Mesendoderm (in vitro differentiated cells): ENCODE measurements at places on chromosomes 7 and 10.

DNA sequence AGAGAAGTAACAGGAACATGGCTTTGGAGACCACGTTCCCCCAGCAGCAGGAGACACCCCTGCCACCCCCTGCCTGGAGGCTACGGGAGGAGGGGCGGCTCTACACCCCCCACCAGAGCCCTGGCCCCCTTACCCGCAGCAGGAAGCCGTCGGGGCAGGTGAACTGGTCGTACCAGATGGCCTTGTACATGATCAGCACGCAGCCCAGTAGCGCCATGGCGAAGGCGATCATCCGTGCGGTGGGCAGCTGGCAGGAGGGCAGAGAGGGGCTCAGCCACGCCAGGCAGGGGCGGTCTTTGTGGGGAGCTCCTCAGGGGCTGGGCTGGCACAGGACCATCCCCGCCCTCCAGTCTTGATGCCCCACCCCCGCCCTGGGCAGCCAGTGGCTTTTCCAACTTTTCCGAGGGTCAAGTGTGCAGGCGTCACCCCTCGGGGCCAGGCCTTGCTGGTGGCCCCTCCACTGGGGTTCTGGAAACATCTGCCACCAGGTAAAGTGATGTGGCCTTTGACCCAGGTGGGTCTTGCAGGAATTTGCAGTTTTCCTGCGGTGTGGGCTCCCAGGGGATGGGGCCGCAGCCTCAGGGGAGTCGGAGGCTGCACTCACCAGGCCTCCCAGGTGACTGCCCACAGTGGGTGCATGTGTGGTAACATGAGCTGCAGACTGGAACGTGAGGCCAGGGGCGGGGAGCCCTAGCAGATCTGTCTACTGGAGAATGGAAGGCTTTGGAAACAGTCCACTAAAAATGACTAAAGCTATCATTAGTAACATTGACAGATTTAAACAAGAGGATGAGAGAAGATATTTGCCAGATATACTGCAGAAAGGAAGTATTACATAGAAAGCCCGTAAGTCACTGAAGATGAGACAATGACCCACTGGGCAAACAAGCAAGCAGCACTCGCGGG lies 9.7 kb downstream of the CALY start:
- H3K27ac ChIP-seq: no peak overlapping the region
- H3K4me3 ChIP-seq: no peak overlapping the region
- no peaks in the 10 kb centered on the region for H3K4me1 ChIP-seq
- no peak for DNase-seq

DNA sequence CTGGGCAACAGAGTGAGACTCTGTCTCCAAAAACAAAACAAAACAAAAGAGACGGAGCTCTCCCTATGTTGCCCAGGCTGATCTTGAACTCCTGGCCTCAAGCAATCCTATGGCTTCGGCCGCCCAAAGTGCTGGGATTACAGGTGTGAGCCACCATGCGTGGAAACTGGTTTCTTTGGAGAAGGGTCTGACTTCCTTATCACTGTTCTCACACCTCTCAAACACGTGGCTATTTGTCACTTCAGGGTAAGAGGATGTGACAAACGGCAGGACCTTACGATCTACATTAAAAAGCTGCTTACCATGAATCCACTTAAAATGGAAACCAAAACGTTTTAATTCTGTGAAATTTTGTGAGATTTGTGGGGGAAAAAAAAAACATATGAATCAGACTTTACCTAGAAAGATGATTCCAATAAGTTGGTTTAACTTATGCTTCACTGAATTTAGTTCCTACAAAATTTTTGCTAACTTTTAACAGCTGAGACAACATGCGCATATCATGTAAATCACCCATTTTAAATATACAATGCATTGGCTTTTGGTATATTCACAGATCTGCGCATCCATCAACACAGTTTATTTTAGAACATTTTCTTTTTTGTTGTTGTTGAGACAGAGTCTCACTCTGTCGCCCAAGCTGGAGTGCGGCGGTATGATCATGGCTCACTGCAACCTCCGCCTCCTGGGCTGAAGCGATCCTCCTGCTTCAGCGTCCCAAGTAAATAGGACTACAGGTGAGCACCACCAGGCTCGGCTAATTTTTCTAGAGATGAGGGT lies 18.7 kb upstream of the FOXK1 start:
- H3K27me3 ChIP-seq: no peaks in the 10 kb centered on the region
- H3K36me3 ChIP-seq: no peaks in the 10 kb centered on the region
- peak; percentile 17 for DNase-seq
- H3K4me1 ChIP-seq: no peaks in the 10 kb centered on the region
- no peak overlapping the region for H3K27ac ChIP-seq

DNA sequence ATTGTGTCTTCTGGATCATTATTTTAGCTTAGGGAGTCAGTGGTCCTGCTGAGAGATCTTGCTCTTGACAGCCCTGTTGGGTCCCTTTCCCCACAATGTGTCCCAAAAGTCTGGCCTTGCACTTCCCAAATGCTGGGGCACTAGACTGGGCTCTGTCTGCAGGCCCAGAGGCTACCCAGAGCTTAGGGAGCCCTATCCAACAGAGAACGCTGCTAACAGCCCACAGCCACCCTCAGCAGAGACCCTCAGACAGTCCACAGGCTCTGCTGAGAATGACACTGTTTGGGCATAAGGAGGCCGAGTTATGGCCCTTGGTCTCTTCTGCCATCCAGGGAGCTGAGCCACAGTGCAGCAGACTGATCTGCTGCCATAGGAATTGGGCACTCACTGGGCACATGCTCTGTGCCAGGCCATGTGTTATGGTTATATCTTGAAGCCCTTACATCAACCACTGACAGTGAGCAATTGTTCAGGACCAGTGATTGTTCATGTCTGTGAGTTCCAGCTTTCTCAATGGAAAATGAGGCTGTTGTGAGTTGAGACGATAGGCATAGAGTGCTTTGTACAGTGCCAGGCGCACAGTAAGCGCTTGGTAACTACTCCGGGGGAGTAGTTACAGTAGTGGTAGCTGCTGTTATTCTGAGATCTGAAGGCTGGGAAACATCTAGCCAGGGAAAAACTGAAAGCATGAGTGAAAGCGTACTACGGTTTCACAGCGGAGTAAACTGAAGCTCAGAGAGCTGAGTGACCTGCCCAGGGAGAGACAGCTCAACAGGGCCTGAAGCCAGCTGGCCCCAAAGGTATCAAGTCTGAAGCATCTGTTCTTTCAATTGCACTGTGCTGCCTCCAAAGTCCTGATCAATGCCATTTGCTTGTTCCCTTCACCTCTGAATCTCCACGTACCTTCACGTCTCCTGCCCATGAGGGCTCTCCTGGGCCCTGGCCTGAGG lies 77.6 kb upstream of the PRLHR start:
- H3K36me3 ChIP-seq: peaks cover 2% of the 10 kb centered on the region
- H3K27ac ChIP-seq: no peak overlapping the region
- DNase-seq: no peak
- no peaks in the 10 kb centered on the region for H3K27me3 ChIP-seq
- H3K4me3 ChIP-seq: no peak overlapping the region

- no peak for DNase-seq
- no peaks in the 10 kb centered on the region for H3K4me1 ChIP-seq
- no peaks in the 10 kb centered on the region for H3K36me3 ChIP-seq
These were observed 81.8 kb downstream of the MYL10 start for GRCh38 chr7:101547022-101547915.

DNA sequence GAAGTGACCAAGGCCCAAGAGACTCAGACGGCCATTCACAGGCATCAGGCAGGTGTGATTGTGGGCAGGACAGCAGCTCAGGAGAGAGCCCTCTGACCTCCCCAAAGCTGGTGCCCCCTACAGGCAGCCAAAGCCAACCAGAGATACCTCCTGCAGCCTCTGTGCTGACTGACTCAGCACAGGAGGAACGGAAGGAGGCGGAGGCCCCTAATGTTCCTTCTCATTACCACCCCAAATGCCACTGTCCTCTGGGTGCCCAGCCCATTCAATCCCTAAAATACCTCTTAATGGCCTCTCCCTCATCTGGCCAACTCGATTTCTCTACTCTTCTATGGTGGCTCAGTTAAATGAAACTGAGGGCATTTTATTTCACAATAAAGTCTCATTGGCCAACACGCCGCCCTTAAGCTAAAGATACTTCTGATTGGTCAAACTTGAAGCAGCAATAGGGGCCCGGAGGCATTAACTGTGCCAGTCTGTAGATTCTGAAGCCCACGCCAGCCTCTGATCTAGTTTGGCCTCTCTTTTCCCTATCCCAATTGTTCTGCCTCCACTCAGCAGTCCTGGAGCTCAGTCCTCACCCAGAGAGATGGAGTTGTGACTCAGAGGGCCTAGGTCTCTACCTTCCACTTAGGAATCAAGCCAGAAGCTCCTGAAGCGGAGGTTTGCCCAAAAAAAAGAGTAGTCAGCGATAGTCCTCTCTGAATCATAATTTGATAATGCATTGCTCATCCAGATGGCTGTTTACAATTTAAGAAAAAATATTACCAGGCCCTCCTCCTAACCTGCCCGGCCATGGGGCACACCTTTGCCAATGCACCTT lies 1.2 kb downstream of the CYREN start:
- no peaks in the 10 kb centered on the region for H3K27me3 ChIP-seq
- peak; percentile 91 for DNase-seq
- peak overlapping the region; percentile 88 for H3K4me3 ChIP-seq
- H3K36me3 ChIP-seq: peaks cover 16% of the 10 kb centered on the region
- peak overlapping the region; percentile 100 for H3K27ac ChIP-seq

GRCh38 chr10:22765660-22766547 lies 51.5 kb upstream of the PIP4K2A start:
- H3K4me3 ChIP-seq: no peak overlapping the region
- H3K27me3 ChIP-seq: no peaks in the 10 kb centered on the region
- no peak for DNase-seq
- H3K36me3 ChIP-seq: no peaks in the 10 kb centered on the region
- no peaks in the 10 kb centered on the region for H3K4me1 ChIP-seq

- H3K4me1 ChIP-seq: peaks cover 2% of the 10 kb centered on the region
- H3K27ac ChIP-seq: no peak overlapping the region
- no peaks in the 10 kb centered on the region for H3K36me3 ChIP-seq
- no peaks in the 10 kb centered on the region for H3K27me3 ChIP-seq
- H3K4me3 ChIP-seq: no peak overlapping the region
- peak; percentile 36 for DNase-seq
These were observed 1.2 kb downstream of the TECPR1 start for GRCh38 chr7:98250789-98251188.

GRCh38 chr10:49398986-49399385 lies 3.1 kb upstream of the DRGX start:
- peaks cover 34% of the 10 kb centered on the region for H3K27me3 ChIP-seq
- H3K4me3 ChIP-seq: no peak overlapping the region
- no peaks in the 10 kb centered on the region for H3K4me1 ChIP-seq
- H3K27ac ChIP-seq: no peak overlapping the region
- DNase-seq: no peak
- no peaks in the 10 kb centered on the region for H3K36me3 ChIP-seq

GRCh38 chr10:116545756-116546155 lies at the start of gene PNLIP:
Gene PNLIP (plus strand): TSS chr10:116545931. CDS start chr10:116546093, 162 bp downstream.
- no peak within 1 kb of the TSS for H3K27ac ChIP-seq
- no peaks in the 10 kb centered on the region for H3K36me3 ChIP-seq
- DNase-seq: no peak
- H3K4me1 ChIP-seq: no peaks in the 10 kb centered on the region
- H3K4me3 ChIP-seq: no peak within 1 kb of the TSS

GRCh38 chr10:13095094-13095493 lies 4.9 kb upstream of the OPTN start:
- H3K27ac ChIP-seq: no peak overlapping the region
- no peak overlapping the region for H3K4me3 ChIP-seq
- no peaks in the 10 kb centered on the region for H3K4me1 ChIP-seq
- H3K27me3 ChIP-seq: no peaks in the 10 kb centered on the region

DNA sequence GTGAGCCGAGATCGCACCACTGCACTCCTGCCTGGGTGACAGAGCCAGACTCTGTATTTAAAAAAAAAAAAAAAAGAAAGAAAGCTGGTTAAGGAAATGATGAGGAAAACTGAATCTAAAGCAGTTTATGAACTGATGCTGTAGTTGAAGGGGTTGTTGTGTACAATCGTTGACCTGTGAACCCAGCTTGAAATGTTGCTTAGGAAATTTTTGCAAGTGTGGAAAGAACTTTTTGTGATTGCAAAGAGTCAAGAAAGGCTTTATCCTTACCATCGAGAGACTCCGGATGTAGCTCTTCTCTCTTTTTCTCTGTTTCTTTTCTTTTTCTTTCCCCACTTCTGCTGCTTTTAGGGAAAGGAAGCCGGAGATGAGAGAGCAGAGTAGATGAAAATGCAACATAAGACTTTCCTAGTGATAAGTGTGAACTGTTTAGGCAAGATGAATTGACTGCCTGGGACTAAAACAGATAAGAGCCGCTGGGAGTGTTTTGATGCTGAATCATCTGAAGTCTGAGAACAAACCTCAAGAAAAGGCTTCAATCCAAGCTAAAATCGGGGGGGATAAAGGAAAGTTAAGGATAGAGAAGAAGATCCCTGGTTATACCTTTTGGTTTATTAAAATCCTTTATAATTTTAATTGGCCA lies 69.0 kb downstream of the TAF3 start:
- no peaks in the 10 kb centered on the region for H3K36me3 ChIP-seq
- H3K27ac ChIP-seq: no peak overlapping the region
- no peaks in the 10 kb centered on the region for H3K27me3 ChIP-seq
- peaks cover 2% of the 10 kb centered on the region for H3K4me1 ChIP-seq

- no peaks in the 10 kb centered on the region for H3K4me1 ChIP-seq
- H3K27me3 ChIP-seq: no peaks in the 10 kb centered on the region
- no peak overlapping the region for H3K4me3 ChIP-seq
- no peak for DNase-seq
These were observed 58.7 kb upstream of the NANOS1 start for GRCh38 chr10:118970770-118971169.

GRCh38 chr7:128871050-128871449 lies 8.4 kb downstream of the ATP6V1F start:
- H3K36me3 ChIP-seq: no peaks in the 10 kb centered on the region
- H3K4me1 ChIP-seq: no peaks in the 10 kb centered on the region
- no peak overlapping the region for H3K27ac ChIP-seq
- H3K4me3 ChIP-seq: no peak overlapping the region
- DNase-seq: no peak
- peaks cover 12% of the 10 kb centered on the region for H3K27me3 ChIP-seq

DNA sequence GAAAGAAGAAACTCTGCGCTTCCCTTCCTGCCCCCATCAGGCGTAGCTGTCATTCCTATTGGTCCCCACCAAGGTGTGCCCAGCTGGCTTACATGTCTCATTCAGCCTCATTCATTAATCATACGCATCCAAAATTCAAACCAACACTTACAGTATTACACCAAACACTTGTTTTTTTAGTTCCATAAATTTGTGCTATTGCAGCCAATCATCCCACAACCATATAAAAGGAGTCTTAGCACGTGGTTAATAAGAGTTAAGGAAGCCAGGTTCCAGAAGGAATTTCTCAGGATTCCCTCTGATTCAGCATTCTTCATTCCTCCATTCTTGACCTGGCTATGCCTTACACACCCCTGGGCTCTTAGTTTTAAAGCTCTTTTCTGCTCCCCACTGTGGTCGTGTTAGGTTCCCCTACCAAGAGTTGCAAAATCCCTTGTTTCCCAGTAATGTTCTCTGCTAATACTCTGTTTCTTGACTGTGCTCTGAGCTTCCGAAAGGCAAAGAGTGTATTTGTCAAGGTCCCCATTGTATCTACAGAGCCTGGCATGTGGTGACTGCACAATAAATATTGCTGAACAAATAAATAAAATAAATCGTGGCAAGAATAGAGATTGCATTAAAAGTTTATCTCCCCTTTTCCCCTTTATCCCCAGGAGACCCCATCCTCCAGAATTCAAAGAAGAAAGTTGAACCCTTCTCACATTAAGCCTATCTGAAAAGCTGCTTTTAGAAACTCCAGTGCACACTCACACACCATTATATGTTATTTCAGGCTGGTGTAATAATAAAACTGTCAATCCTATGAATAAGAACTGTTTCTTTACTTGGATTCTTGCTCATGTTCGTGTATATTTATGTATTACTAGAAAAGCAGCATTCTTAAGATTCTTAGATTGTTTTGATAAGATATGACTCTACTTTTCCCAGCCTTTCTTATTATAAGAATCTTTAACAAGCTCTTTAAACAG lies 514.4 kb downstream of the INHBA start:
- peak; percentile 56 for DNase-seq
- no peaks in the 10 kb centered on the region for H3K27me3 ChIP-seq
- H3K4me1 ChIP-seq: no peaks in the 10 kb centered on the region
- no peak overlapping the region for H3K4me3 ChIP-seq
- no peak overlapping the region for H3K27ac ChIP-seq
